ENCODE measurements at places on chromosomes 11 and 22. TPM values are rescaled to one million over a fixed set of nuclear protein-coding genes. Genes with fewer than 3 reads are reported as not detected.

GRCh38 chr11:2691991-2692875 is 7.6 kb downstream of the KCNQ1OT1 start:
- H3K27ac ChIP-seq: peak overlapping the region; percentile 51
- peaks cover 68% of the 10 kb centered on the region for H3K4me1 ChIP-seq
- H3K36me3 ChIP-seq: no peaks in the 10 kb centered on the region
- no peaks in the 10 kb centered on the region for H3K27me3 ChIP-seq
- 0 out of 2 replicates have a peak overlapping the region, but pooled peaks have one; percentile 12 for H3K4me3 ChIP-seq
- no peak for DNase-seq

DNA sequence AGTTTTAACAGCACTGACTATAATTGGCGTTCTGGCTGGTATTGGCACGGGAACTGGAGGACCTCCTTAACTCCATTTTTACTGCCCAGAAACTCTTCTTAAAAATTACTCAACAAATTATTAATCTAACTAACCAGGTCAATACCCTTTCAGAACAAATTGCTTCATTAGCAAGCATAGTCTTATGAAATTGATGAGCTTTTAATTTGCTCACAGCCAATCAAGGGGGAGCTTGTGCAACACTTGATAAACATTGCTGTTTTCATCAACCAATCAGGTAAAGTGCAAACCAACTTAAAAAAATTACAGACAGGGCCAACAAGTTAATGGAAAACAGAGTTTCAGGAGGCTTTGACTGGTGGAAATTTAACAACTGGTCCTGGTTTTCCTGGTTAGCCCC is 4.6 kb upstream of the APOL3 start:
- H3K36me3 ChIP-seq: no peaks in the 10 kb centered on the region
- H3K4me1 ChIP-seq: no peaks in the 10 kb centered on the region
- H3K27ac ChIP-seq: no peak overlapping the region
- no peak for DNase-seq
- H3K4me3 ChIP-seq: no peak overlapping the region

DNA sequence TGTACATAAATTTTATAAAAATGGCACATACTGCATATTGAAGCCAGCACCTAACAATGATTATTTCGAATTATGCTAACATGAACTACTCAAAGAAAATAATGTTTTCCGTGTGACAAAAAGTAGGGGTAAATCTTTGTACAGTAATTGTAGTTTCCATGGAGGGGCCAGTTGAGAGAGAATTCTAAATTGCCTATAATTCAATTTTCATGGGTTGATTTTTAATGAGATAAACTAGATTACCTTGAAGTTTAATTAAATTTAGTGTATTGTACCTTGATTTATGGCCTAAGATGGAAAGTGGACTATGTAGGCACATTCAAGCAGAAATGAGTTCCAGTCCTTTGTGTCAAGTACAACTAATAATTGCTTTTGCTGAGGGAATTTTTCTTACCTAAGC is 5.0 kb downstream of the APLP2 start:
- no peaks in the 10 kb centered on the region for H3K36me3 ChIP-seq
- H3K4me3 ChIP-seq: no peak overlapping the region
- no peaks in the 10 kb centered on the region for H3K4me1 ChIP-seq
- DNase-seq: no peak
- H3K27ac ChIP-seq: no peak overlapping the region

GRCh38 chr22:30408388-30409102 is 11.7 kb downstream of the SEC14L2 start:
- no peak overlapping the region for H3K4me3 ChIP-seq
- DNase-seq: no peak

DNA sequence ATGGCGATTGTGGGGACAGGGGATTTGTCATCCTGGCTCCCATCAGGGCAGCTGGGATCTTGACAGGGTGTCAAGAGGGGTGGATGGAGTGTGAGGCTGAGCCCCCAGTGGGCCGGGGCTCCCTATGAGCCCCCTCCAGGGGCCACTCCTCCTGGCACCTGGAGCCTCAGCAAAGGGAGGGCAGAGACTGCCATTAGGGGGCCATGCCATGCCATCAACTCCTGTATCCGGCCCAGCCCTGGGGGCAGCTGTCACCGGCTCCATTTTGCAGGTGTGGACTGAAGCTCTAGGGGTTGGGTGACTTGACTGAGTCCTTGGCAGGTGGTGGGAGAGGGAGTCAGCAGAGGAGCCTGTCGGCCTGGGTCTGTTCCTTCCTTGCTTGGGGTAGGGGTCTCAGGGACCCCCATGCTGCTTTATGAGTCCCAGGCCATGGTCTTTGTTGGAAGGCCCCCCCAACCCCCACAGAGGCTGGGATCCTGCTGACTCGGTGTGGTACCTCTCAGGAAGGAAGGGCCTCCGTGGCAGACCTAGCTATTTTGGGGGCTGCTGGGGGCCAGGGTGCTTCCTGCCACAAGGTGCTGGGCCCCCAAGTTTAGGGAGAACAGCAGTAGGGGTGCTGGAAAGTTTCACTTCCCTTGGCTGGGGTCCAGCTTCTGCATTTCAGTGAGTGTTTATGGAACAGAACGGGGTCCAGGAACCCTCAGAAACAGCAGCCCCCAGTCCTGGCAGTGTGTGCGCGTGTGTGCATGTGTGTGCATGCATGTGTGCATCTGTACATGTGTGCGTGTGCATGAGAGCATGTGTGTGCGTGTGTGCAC is 1.5 kb downstream of the ACY3 start:
- no peak overlapping the region for H3K4me3 ChIP-seq
- DNase-seq: no peak
- no peaks in the 10 kb centered on the region for H3K27me3 ChIP-seq
- no peaks in the 10 kb centered on the region for H3K4me1 ChIP-seq

GRCh38 chr11:129710423-129710822 is 105.2 kb upstream of the TMEM45B start:
- no peaks in the 10 kb centered on the region for H3K4me1 ChIP-seq
- H3K36me3 ChIP-seq: no peaks in the 10 kb centered on the region
- DNase-seq: no peak
- H3K4me3 ChIP-seq: no peak overlapping the region
- no peaks in the 10 kb centered on the region for H3K27me3 ChIP-seq
- H3K27ac ChIP-seq: no peak overlapping the region

GRCh38 chr11:116903090-116903489 is 65.7 kb upstream of the APOA1 start:
- DNase-seq: no peak
- no peaks in the 10 kb centered on the region for H3K27me3 ChIP-seq
- H3K27ac ChIP-seq: no peak overlapping the region
- no peaks in the 10 kb centered on the region for H3K4me1 ChIP-seq
- no peaks in the 10 kb centered on the region for H3K36me3 ChIP-seq

GRCh38 chr11:2585566-2586086 is 114.2 kb downstream of the KCNQ1OT1 start:
- H3K27me3 ChIP-seq: peaks cover 20% of the 10 kb centered on the region
- no peaks in the 10 kb centered on the region for H3K36me3 ChIP-seq
- no peak overlapping the region for H3K27ac ChIP-seq
- DNase-seq: no peak
- H3K4me1 ChIP-seq: no peaks in the 10 kb centered on the region
- no peak overlapping the region for H3K4me3 ChIP-seq

GRCh38 chr22:44941207-44941606 is 68.6 kb downstream of the PHF21B start:
- H3K27ac ChIP-seq: no peak overlapping the region
- peaks cover 42% of the 10 kb centered on the region for H3K4me1 ChIP-seq
- H3K4me3 ChIP-seq: no peak overlapping the region
- H3K36me3 ChIP-seq: no peaks in the 10 kb centered on the region

DNA sequence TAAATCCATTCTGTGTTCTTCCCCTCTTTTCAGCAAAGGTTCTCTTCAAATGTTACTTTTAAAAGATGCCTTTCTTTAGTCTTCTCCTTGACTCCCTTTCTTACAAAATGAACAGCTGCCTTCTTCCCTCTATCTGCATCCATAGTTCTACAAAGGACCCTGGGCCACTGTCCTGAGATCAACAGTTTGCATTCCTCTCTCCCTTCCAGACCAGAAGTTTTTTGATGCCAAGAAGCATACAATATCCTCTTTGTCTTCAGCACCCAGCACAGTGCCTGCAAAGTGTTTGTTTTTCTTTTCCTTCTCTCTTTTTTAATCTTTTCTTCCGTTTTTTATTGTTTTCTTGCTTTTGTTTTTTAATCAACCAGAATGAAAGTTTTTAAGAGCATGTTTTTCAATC is 183.5 kb upstream of the SNX19 start:
- H3K27ac ChIP-seq: no peak overlapping the region
- no peaks in the 10 kb centered on the region for H3K27me3 ChIP-seq
- no peaks in the 10 kb centered on the region for H3K4me1 ChIP-seq
- H3K4me3 ChIP-seq: no peak overlapping the region
- H3K36me3 ChIP-seq: no peaks in the 10 kb centered on the region
- no peak for DNase-seq

DNA sequence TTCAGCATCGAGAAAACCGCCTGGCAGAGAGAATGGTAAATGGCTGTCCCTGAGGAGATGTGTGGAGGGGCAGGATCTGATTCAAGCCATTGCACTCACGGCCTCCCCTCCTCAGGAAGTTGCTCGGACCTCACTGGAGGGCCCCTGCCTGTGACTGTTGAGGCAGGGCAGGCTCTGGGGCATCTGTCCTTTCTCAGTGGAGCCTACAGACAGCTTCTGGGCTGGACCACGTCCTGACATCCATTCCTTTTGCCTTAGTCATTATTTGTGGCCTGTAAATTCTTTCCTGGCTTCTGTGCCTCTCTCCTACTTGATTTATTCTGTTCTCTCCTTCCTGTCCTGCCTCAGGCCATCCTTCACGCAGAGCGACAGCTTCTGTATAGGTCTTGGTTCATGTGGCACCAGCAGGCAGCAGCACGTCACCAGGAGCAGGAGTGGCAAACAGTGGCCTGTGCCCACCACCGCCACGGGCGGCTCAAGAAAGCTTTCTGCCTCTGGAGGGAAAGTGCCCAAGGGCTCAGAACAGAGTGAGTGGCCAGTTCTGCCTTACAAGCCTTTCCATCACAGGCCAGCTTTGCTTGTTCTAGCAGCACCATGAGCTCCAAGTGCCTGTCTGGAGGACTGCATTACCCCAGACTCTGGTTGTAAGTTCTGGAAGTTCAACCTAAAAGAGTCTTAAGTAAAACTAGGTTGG is 59.6 kb downstream of the PISD start:
- no peaks in the 10 kb centered on the region for H3K4me1 ChIP-seq
- no peak for DNase-seq
- no peak overlapping the region for H3K4me3 ChIP-seq
- no peaks in the 10 kb centered on the region for H3K27me3 ChIP-seq
- no peak overlapping the region for H3K27ac ChIP-seq

- no peaks in the 10 kb centered on the region for H3K4me1 ChIP-seq
- H3K4me3 ChIP-seq: peak within 1 kb of the TSS; percentile 41
- H3K27ac ChIP-seq: no peak within 1 kb of the TSS
- peaks cover 47% of the 10 kb centered on the region for H3K27me3 ChIP-seq
- H3K36me3 ChIP-seq: no peaks in the 10 kb centered on the region
Measured at GRCh38 chr22:32204856-32205722, at the start of gene RFPL2. Gene RFPL2 (minus strand): TSS chr22:32205073. CDS start chr22:32202451, 2,622 bp downstream.

GRCh38 chr11:102669664-102670063 is 35.9 kb downstream of the MMP27 start:
- no peak overlapping the region for H3K4me3 ChIP-seq
- peaks cover 3% of the 10 kb centered on the region for H3K4me1 ChIP-seq
- no peaks in the 10 kb centered on the region for H3K36me3 ChIP-seq
- DNase-seq: no peak

DNA sequence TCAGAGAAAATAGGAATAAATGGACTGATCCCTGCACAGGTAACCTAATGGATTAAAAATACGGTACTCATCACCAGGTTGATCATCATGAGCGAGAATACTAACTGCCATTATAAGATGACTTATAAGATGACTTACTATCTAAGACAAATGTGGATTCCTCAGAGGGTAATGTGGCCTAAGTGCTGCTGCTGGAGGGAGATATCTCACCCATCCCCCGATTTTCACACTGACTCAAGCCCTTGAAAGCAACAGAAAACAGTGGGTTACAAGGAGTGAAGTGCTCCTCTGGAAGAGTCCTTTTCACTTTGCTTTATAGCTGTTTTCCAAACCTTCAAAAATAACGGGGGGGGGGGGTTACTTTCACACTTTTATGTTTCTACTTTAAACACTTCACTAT is 920 bp downstream of the TMEM218 start:
- H3K4me3 ChIP-seq: peak overlapping the region; percentile 59
- H3K27me3 ChIP-seq: no peaks in the 10 kb centered on the region
- H3K27ac ChIP-seq: no peak overlapping the region
- no peaks in the 10 kb centered on the region for H3K36me3 ChIP-seq

- no peak for DNase-seq
- no peaks in the 10 kb centered on the region for H3K4me1 ChIP-seq
- H3K27ac ChIP-seq: no peak overlapping the region
- no peaks in the 10 kb centered on the region for H3K36me3 ChIP-seq
- no peaks in the 10 kb centered on the region for H3K27me3 ChIP-seq
Measured at GRCh38 chr11:60528465-60528864, 13.3 kb downstream of the MS4A13 start.

GRCh38 chr22:25941365-25941960 is 199.5 kb downstream of the MYO18B start:
- H3K27me3 ChIP-seq: no peaks in the 10 kb centered on the region
- no peaks in the 10 kb centered on the region for H3K36me3 ChIP-seq
- no peak overlapping the region for H3K4me3 ChIP-seq
- no peak overlapping the region for H3K27ac ChIP-seq
- DNase-seq: no peak
- H3K4me1 ChIP-seq: peaks cover 2% of the 10 kb centered on the region

GRCh38 chr11:27864091-27864491 is 163.8 kb upstream of the BDNF start:
- DNase-seq: no peak
- H3K27me3 ChIP-seq: no peaks in the 10 kb centered on the region
- H3K4me3 ChIP-seq: no peak overlapping the region
- no peaks in the 10 kb centered on the region for H3K4me1 ChIP-seq

- no peak overlapping the region for H3K27ac ChIP-seq
- H3K27me3 ChIP-seq: no peaks in the 10 kb centered on the region
- H3K4me3 ChIP-seq: no peak overlapping the region
- H3K4me1 ChIP-seq: peaks cover 4% of the 10 kb centered on the region
- DNase-seq: no peak
Measured at GRCh38 chr11:101336155-101336554, 206.5 kb upstream of the PGR start.

The PRR33 gene
- total RNA-seq: not detected

The FXYD6 gene
- 44.6 TPM for total RNA-seq

The KRTAP5-8 gene
- total RNA-seq: not detected

The PLET1 gene
- not detected for total RNA-seq

The RBFOX2 gene
- 121 TPM for total RNA-seq

The CATSPER1 gene
- not detected for total RNA-seq

The SPI1 gene
- not detected for total RNA-seq

The CREB3L1 gene
- total RNA-seq: 13.7 TPM

The MRE11 gene
- total RNA-seq: 40.1 TPM

Data from H1 (cell line).